ENCODE measurements at places on chromosomes 4 and X. TPM values are rescaled to one million over a fixed set of nuclear protein-coding genes. Genes with fewer than 3 reads are reported as not detected.

Gene RAB39B
- total RNA-seq, result 47.7 TPM

Gene FGF13
- 55.3 TPM for total RNA-seq

Gene DTHD1
- not detected for total RNA-seq

Gene TEC
- 2.9 TPM for total RNA-seq

Gene CYSLTR1
- not detected for total RNA-seq

Gene F11
- not detected for total RNA-seq

Gene CXorf49
- total RNA-seq, result not detected

Gene L1CAM
- total RNA-seq, result 29.9 TPM

Gene MAGEA4
- not detected for total RNA-seq

Gene SLC7A11
- 225 TPM for total RNA-seq

Gene CENPVL1
- total RNA-seq, result not detected

Gene PGAM4
- 0.22 TPM for total RNA-seq

Gene MAGEC2
- total RNA-seq, result not detected

Gene RBMXL3
- not detected for total RNA-seq

Gene CCNA2
- 64.0 TPM for total RNA-seq

Gene TRPC3
- total RNA-seq, result not detected

Gene CT83
- not detected for total RNA-seq

Gene PLAC1
- 0.52 TPM for total RNA-seq

Gene WDR17
- total RNA-seq, result 9.1 TPM

Gene MAGEA8
- not detected for total RNA-seq

Gene TMEM156
- 7.2 TPM for total RNA-seq

Gene CT45A2
- total RNA-seq, result not detected

Gene DUSP9
- total RNA-seq, result 2.2 TPM

Gene EREG
- total RNA-seq, result 2.7 TPM

Gene ZFP92
- total RNA-seq, result 0.67 TPM

Gene TADA2B
- total RNA-seq, result 4.6 TPM
